ENCODE measurements at places on chromosomes 7 and 10.

- no peak for DNase-seq
These were observed 182.1 kb downstream of the CHCHD3 start for GRCh38 chr7:132899833-132900232.

DNA sequence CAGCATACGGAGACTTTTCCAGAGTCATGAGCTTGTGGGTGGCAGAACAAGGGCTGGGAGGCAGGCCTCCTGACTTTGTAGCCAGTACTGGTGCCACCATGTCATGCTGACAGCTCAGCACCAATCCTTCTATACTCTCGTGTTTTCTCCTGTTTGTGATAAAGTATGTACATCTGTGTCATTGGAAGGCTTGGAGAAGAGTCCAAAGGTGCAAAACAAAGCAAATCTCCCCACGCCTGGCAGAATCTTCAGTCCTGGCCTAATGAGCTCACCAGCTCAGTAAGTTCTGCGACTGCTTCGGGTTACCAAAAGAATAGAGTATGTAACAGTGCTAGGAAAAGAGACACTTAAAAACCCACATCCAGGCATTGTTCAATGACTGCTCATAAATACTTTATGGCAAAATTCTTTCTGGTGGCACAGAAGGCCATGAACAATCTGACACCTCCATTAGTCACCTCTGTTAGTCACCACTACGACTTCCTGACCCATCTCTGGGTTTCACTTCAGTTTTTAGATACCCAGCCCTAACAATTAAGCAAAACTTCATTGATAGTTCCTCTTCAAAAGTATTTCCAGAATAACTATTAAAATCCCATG is 24.5 kb downstream of the STEAP1 start:
- peak; percentile 24 for DNase-seq

GRCh38 chr7:153457746-153458145 is 594.5 kb upstream of the DPP6 start:
- DNase-seq, result no peak

DNA sequence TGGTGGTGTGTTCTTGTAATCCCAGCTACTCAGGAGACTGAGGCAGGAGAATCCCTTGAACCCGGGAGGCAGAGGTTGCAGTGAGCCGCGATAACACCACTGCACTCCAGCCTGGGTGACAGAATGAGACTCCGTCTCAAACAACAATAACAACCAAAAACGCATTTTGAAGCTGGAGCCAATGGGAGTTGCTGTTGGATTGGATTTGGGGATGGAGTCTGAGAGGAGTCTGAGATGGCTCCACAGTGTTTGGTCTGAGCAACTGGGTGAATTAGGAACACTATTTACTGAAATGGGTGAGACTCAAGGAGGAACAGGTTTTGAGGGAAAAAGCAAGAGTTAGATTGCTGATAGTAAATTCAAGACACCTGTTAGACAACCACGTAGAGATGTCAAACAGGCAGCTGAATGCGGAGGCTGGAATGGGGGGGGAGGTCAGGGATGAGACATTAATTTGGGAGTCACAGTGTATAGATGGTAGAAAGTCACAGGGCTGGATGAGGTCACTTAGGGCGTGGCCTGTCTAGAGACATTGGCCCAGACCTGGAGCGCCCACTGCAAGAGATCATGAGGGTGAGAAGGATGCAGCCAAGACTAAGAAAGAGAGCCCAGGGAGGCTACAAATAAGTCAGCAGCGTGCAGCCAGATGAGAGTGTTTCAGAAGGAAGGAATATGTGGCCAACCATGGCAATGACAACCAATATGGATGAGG is 56.4 kb downstream of the CYCS start:
- DNase-seq, result no peak

DNA sequence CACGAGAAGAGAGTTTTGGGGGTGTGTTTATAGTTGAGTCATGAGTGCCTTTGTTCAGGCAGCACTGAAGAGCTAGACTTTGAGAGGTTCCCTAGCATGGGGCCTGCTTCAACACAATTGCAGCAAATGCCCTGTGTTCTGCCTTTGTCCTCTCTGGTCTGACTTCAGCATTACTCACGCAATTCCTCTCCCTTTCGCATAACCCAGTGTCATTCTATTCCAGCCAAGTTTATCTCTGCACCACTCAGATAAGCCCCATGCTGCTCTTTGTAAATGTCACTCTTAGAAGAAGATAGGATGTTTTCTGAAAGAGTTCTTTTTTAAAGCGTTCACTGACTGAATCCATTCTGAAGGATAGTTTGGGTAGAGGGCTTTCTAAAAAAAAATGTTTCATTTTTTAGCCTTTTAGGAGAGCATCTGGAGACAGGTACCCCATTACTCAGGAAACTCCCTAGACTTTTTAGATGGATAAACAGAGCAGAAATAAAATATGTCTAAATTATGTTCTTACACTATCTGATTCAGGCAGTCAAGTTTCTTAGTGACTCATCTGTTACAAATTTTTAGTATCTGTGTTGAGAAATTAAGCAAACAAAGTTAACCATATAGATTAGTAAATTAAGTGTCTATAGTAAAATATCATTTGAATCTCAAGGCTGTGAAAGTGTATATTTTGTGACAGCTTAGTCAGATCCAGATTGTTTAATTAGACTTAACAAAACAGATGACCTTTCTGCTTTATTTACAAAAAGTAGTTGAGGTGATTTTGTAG is 318.5 kb downstream of the GPR158 start:
- no peak for DNase-seq

DNA sequence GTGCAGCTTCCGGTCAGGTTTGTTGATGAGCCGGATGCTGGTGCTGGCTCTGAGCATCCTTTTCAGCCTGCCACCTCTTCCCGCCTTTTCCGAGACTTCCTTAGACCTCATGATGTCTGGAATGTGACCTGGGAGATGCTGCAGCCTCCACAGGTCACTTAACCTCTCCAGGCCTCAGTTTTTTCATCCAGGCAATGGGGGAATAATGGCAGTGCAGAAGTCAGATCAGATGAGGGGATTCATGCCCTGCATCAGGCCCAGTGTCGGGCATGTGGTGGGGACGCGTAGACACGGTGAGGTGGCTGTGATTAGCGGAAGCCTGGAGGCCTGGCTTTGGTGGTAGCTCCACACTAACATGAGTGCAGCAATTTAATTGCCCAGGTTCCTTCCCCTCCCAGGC is 24.6 kb downstream of the PFKFB3 start:
- DNase-seq, result no peak

DNA sequence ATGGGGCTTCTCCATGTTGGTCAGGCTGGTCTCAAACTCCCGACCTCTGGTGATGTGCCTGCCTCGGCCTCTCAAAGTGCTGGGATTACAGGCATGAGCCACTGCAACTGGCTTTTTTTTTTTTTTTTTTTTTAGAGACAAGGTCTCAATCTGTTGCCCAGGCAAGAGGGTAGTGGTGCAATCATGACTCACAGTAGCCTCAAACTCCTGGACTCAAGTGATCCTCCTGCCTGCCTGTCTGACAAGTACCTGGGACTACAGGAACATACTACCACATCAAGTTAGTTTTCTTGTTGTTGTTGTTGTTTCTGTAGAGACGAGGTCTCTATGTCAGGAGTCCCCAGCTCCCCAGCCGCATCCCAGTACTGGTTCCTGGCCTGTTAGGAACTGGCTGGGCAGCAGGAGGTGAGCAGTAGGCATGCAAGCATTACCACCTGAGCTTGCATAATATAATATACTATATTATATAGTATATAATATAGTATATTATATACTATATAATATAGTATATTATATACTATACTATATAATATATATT is 55.7 kb downstream of the TPK1 start:
- DNase-seq, result no peak

DNA sequence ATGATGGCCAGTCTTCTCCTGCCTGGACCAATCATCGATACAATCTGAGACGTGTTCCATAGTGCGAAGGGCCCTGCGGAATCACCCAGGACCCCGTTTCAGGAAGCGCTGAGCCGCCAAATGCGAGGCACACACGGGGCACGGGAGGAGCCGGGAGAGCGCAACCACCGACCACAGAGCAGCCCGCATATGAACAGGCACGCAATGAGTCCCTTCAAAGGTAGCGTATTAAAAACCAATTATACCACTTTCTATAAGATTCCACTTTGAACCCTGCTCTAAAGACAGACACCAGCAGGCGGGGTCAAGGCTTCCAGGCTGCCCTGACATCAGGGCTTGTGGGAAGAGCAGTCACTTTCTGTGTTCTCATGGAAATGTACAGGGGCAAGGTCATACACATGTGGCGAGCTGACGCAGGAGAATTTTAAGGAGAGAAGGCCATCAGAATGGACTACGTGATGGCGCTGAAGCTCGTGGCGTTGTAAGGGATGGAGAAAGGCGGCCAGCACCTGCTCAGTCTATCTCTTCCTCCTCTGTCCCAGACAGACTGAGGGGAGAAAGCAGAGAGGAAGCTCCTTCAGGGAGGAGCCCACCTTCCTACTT is 46.2 kb downstream of the AMZ1 start:
- no peak for DNase-seq

- DNase-seq, result no peak
These were observed 78.5 kb downstream of the CDCA7L start for GRCh38 chr7:21867226-21867625.

GRCh38 chr7:77354484-77354883 is 61.7 kb downstream of the GSAP start:
- no peak for DNase-seq

GRCh38 chr10:11886138-11886474 is 63.0 kb downstream of the PROSER2 start:
- no peak for DNase-seq

DNA sequence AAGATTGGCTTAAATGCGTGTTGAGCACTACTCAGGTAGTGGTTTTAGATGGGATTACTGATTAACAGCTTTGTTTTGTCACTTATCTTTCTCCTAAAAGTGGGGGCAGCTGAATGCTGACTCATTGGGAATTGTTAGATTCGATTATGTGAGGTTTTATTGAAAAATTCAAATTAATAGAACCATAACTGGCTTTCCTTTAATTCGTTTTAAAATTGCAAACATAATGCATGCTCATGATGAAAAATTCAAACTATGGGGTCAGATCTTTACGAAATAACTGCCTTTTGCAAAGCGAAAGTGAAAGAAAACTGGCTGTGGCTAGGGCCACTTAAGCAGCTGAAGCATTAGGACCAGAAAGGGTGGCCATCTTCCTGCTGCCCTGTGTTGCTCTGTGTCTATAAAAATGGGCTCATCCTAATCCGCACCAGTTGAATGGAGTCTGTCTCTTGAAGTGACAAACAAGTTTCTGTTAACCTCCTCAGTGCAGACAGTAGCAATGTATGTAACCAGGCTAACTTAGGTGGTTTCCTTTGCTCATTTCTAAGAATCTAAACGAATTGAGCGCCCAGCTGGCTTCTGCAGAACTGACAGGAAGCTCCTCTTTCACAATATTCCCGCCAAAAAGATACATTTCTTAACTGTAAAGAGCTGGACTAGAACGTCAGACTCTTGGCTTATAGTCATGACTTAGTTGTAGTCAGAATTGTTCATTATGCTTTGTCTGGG is 27.8 kb downstream of the DENND10 start:
- peak; percentile 79 for DNase-seq

DNA sequence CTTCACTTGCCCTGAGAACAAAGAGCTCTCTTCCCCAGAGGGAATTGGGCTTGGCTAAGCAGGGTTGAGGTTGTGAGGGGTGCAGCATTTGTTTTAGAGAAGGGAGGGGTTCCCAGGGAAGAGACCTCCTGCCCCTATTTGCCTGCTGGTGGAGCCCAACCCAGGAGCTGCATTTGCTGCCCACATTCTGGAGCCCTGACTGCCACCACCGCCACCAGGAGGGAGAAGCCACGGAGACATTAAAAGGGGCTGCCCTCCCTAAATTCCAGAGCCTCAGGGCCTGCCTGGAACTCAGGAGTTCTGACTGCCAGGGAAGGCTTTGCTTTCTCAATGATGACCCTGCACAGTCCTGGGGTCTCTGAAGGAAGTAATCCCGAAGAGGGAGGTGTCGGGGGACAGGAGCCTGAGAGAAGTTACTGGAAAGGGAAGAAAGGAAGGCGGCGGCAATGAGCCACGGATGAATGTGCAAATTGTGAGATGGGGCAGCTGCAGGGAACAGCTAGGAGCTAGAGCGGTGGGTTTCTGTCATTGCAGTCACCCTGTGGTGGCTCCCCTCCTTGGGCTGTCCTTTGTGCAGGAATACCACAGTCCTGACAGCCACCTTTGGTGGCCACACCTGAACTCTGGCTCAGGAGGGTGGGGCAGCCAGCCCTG is 51.3 kb downstream of the NEURL1 start:
- DNase-seq, result no peak

GRCh38 chr7:12573885-12574284 is 3.4 kb downstream of the SCIN start:
- no peak for DNase-seq

- DNase-seq, result peak; percentile 71
These were observed 55.1 kb downstream of the CYCS start for GRCh38 chr7:25069900-25070443.

GRCh38 chr7:121322460-121322859 is 6.3 kb upstream of the WNT16 start:
- DNase-seq, result no peak

DNA sequence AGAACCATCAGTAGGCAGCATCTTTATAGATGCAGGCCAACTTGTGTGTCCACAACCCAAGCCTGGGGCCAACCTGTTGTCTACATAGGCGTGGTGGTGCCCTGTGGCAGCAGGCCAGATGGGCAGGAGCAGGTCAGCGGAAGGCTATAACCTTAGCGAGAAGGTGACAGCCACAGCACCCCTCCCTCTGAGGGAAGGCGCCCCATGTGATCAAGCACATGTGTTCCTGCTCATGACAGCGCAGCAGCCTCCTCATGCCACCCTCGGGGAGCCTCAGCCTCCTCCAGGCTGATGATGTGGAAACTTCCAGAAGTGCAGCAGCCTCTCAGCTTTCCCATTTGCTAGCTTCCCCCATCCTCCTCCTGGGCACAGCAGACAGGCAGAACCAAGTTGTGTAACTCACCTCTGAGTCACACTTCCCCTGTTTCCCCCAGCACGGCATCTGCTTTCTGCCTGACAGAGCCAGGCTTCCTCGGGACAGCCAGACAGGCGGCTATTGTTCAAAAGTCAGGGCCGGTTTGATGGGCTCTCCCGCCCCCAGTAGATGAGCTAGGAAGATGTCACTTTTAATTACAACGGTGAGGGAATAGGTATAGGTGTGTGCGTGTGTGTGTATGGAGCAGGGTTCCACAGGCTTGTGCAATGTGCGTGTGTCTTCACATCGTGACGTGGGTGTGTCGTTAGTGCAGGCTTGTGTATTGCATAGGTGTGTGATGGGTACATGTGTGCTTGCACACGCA is 312.0 kb upstream of the ZMIZ1 start:
- DNase-seq, result no peak

- DNase-seq, result no peak
These were observed 43.4 kb downstream of the SHTN1 start for GRCh38 chr10:116961406-116962251.

- no peak for DNase-seq
These were observed 54.8 kb downstream of the LYZL1 start for GRCh38 chr10:29343607-29344038.

DNA sequence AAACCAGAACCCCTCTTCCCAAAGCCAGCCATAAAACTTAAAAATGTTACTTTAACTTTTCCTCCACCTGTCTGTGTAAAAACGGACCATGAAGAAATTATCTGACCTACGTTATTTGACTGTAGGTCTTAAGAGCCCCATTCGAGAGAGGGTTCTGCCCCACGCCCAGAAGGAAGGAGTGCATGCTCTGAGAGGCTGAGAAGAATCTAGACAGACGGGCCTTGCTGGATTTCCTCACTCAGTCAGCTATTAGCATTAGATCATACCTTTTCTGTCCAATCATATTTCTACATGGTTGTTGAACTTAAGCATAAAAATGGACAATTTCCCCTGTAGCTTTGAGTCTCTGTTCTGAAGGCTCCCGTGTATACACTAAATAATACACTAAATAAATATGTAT is 38.1 kb upstream of the WDR11 start:
- DNase-seq, result no peak

GRCh38 chr7:140594131-140594691 is 46.4 kb downstream of the DENND2A start:
- no peak for DNase-seq

- DNase-seq, result no peak
These were observed 11.6 kb downstream of the ZDHHC6 start for GRCh38 chr10:112434988-112435619.

All from activated CD8-positive, alpha-beta T cell treated with anti-CD3 and anti-CD28 coated beads, Interleukin-2, amount 10 ng/mL, durations not matched to agents 7 days and 5 days (primary cell).